ENCODE measurements at places on chromosomes 3 and 15.

- no peak for DNase-seq
Observed at GRCh38 chr3:112001526-112001925, 2.8 kb downstream of the TAGLN3 start.

- DNase-seq, result peak; percentile 40
Observed at GRCh38 chr3:38655708-38656300, 6.3 kb upstream of the SCN5A start.

GRCh38 chr15:63482874-63483323 is 21.5 kb upstream of the USP3 start:
- DNase-seq, result no peak

GRCh38 chr3:193344486-193344885 is 34.1 kb downstream of the ATP13A5 start:
- no peak for DNase-seq

GRCh38 chr15:51750792-51751696 is at the start of gene TMOD2:
TMOD2 (plus strand) TSS chr15:51751597; CDS start chr15:51766442, 14,845 bp downstream.
- peak; percentile 85 for DNase-seq

DNA sequence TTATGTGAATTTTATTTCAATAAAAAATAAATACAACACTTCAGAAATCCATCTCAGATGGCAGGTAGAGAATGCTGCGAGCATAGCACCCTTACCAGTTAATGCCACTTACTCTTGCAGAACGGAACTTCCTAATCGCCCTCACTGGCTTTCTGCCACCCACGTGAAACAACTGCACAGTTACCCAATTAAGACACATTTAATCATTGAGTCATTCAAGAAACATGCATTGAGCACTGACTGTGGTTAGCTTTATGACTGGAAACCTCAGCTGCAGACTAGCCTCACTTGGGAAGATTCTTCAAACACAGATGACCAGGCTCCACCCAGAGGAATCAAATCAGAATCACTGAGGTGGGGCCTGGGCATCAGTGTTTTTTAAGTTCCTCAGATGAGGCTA is 5.6 kb upstream of the MFGE8 start:
- peak; percentile 43 for DNase-seq

- no peak for DNase-seq
Observed at GRCh38 chr3:54781728-54782127, 146.1 kb downstream of the LRTM1 start.

DNA sequence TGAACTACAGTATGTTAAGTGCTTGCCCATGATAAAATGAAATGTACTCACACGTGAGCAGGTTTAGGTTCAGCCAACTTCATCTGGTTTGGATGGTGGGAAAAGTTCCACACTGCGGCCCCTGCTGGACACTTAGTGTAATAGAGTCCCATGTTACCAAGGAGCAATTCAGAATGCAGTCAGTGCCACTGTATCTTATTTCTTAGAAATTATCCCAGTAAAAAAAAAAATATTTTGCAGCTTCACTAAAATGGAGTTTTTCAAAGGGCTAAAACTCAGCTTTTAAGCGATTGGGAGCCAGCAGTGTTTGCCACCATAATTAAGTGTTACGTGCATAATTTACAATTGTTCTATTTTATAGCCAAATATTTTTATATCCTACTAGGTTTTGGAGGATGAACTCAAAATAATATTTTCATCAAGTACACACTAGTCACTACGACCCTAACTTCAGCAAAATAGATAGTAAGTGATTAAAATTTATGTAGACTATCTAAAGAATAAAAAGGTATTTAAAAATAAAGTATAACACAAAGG is 371.7 kb upstream of the GBE1 start:
- DNase-seq, result peak; percentile 70

GRCh38 chr3:55296791-55297190 is 190.3 kb downstream of the WNT5A start:
- no peak for DNase-seq

DNA sequence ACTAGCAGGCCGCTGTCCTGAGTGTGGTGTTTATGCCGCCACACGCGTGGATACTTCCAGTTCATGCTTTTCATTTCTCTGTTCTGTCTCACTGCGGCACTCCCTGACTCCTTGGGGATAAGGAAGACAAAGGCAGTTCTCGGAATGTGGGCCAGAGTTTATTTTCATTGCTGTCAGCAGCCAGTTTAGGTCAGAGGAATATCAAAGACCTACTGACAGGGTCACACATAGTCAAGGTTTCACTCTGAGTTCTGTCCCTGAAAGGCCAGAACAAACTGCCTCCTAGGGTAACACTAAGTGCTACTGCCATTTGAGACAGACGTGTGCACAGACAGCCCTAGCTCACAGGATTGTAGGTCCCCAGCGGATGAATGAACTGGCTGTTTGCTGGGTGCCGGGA is 27.3 kb upstream of the SPTBN5 start:
- DNase-seq, result no peak

DNA sequence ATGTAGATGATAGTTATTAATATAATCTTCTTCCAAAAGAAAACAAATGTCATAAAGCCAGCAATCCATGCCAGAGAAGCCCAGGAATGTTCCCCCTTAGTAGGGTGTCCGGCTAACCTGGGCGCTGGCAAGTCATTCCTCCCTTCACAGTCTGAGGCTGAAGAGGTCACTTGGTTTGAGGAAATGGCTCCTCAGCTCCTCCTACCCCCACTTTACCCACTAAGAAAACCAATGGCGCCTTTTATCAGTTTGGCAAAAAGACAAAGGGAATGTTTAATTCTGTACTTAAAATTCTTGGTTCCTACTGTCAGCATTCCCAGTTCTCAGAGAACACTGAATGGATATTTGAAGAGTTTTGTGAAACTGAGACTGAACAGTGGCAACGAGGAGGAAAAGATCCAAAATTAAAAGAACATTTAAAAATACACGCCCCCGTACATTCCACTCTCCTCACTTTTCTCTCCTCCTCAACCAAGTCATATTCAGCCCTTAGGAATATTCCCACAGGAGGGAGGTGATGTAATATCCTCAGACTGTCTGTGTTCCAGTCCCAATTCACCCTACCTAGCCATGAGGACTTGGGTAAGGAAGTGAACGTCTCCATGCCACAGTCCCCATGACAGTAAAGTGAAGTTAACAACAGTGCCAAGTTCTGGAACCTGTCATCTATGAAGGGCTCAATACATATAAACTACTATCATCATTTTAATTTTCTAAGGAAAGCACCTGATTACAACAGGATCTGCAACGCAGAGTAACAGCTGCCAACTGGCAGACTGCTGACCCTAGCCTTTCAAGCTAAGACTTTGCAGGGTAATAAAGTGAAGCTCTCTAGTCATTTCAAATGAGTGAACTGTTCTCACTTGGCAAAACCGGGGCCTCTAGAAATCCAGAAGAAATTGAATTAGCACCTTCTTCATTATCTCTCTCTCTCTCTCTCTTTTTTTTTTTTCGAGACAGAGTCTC is 234.5 kb upstream of the ICE2 start:
- peak; percentile 22 for DNase-seq

DNA sequence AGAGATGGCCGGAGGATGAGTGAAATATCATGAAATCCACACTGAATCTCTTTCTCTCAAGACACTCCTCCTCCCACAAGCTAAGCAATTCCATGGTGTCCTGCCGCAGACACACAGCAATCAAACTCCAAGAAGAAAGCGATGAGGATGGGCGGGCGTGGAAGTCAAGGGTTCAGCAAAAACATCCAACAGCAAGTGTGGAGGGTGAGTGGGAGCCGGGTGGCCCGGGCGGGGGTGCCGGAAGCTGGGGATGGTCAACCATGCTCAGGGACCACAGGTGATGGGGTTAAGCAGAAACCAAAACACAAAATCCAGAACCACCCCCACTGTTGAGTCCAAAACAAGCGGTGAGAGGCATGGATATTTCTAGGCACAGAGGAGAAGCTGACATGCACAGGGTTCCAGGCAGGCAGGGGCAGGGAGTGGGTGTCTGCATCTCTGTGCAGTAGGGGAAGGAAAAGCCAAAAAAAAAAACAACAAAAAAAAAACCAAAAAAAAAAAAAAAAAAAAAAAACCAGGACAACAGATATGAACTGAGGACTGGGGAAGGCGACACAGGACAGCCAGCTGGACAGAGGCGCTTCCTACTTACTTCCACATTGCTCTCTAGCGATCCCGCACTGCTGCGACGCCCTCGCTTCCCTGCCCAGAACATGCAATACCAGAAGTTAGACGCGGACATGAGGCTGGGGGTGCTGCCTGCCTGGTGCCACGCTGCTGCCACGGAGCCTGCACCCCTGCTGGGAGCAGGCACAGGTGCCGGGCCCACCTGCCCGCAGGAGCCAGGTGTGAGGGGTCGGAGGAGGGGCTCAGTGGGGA is 61.0 kb upstream of the RPL32 start:
- no peak for DNase-seq

DNA sequence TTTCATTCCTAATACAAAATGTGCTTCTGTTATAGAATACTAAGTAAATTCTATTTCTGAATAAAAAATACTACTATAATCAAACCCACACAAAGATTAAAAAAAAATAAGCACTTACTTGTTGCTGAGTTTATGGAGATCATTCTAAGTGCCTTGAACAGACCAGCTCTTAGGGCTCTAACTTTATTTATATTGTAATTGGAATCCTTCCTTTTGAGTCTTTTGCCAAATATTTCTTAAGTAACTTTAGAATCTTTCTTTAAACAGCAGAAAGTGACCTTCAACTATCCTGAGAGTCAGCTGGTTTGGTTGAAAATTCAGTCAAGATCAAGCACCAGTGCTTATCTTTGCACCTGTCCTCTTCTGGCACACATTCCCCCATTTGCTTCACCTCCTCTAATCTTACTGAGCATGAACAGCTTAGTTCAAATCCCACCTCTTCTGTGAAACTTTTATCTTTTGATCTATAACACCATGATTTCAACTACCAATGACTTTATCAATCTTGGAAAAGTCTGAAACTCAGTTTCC is 149.3 kb downstream of the VPS13C start:
- no peak for DNase-seq

GRCh38 chr3:71512000-71512399 is 71.5 kb downstream of the FOXP1 start:
- DNase-seq, result no peak

DNA sequence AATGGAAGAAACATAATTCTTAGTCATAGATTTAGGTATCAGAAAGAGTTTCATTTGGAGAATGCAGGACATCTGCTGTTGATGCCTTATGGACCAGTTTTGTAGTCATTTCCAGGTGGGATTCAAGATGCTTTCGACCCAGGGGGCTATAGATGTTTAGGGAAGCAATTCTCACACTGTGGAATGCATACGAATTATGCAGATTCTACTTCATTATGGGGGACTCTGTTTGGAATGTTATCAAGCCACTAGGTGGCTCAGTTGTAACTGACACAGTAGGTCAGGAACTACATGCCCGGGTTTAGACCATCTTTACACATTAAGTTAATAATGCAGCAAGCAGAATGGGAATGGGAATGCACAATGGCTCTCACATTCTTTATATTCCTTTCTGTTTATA is 1359.8 kb downstream of the ZPLD1 start:
- DNase-seq, result no peak

DNA sequence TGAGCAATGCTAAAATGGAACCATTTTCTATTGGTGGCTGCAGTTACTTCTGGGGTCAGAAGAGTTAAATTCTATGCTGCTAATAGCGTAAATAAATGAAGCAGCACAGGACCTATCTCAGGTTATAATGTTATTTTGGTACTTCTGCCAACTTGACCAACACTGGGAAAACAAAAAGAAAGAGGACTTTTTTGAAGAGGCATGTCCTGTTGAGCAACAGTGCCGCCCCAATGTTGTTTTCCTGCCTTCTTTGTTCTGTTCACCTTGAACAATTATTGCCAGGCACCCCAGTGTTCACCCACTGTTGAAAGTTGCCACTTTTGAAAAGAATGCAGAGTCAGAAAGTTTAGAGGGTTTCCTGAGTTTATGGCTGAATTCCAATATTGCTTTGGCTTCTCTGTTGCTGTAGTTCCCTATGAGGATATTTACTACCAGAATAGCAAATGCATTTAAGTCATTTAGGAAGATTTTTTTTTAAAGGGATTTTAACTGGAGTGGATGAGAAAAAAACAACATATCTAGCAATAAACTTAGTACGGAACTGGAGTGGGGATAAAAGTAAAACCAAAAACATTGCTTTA is 679.0 kb upstream of the DPPA4 start:
- DNase-seq, result no peak

DNA sequence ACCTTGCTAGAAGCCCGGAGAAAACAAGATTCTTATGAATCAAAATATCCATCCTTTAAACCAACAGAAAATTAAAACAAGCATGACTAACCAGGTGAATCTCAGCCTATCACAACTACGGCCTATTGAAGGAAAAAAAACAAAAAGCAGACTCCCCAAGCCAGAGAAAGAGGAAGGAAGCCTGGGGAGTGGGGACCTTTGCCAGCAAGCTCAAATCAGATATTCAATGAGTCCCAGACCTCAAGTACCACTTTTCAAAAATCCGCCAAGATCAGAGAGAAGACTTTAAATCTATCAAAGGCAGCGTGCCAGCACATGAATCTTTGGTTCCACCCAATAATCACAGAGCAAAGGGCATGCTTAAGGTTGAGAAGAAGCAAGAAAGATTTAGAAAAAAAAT is 253.8 kb downstream of the NTRK3 start:
- DNase-seq, result no peak

DNA sequence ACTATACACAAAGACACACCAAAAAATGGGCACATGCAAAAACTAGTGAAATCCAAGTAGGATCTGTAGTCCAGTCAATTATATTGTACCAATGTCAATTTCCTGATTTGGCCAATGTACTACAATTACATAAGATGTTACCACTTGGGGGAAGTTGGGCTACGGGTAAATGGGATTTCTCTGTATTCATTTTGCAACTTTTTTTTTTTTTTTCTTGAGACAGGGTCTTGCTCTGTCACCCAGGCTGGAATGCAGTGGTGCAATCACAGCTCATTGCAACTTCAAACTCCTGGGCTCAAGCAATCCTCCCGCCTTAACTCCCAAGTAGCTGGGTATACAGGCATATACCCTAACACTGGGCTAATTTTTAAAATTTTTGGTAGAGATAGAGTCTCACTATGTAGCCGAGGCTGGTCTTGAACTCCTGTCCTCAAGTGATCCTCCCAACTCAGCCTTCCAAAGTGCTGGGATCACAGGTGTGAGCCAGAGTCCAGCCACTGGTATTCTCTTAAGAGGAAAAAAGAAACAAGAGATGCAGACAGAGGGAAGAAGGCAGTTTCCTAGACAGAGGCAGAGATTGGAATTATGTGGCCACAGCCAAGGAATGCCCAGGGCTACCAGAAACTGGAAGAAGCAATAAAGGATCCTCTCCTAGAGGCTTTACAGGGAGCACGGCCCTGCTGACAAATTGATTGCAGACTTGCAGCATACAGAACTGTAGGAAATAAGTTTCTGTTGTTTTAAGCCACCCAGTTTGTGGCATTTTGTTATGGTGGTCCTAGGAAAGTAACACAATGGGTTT is 33.3 kb downstream of the TFDP2 start:
- no peak for DNase-seq

DNA sequence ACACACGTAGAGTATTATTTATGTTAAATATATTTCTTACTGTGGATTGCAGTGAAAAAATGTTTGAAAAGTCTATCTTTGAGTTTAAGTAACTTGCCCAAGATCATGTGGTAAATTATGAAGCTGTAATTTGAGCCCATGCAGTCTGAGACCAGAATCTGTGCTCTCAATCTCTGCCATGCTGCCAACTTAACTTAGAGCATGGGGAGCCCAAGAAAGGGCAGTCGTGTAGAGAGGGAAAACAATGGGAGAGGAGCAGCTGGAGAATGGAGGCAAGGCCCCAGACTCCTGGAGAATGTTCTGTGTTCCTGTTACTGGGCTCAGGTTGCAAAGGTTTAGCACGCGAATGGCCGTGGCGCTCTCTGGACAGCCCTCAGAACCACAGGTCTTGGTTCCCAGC is 311.6 kb upstream of the RASGRP1 start:
- no peak for DNase-seq

GRCh38 chr3:133583396-133583795 is 9.9 kb downstream of the CDV3 start:
- DNase-seq, result no peak

GRCh38 chr3:45981346-45982074 is 14.1 kb downstream of the FYCO1 start:
- DNase-seq, result no peak
